Thoracic aorta endothelial cell (primary cell): ENCODE measurements at places on chromosomes 1 and 21. TPM values are rescaled to one million over a fixed set of nuclear protein-coding genes. Genes with fewer than 3 reads are reported as not detected.

MPL gene
- 0.07 TPM in 1 of 2 replicates, not detected in the other for total RNA-seq

PROK1 gene
- not detected in 2 replicates for total RNA-seq

CD247 gene
- 0.14 and 0.53 TPM in 2 replicates for total RNA-seq

REN gene
- 0.07 TPM in 1 of 2 replicates, not detected in the other for total RNA-seq

NBL1 gene
- 31.5 and 33.3 TPM in 2 replicates for total RNA-seq
